ENCODE measurements at places on chromosomes 2 and 18.

DNA sequence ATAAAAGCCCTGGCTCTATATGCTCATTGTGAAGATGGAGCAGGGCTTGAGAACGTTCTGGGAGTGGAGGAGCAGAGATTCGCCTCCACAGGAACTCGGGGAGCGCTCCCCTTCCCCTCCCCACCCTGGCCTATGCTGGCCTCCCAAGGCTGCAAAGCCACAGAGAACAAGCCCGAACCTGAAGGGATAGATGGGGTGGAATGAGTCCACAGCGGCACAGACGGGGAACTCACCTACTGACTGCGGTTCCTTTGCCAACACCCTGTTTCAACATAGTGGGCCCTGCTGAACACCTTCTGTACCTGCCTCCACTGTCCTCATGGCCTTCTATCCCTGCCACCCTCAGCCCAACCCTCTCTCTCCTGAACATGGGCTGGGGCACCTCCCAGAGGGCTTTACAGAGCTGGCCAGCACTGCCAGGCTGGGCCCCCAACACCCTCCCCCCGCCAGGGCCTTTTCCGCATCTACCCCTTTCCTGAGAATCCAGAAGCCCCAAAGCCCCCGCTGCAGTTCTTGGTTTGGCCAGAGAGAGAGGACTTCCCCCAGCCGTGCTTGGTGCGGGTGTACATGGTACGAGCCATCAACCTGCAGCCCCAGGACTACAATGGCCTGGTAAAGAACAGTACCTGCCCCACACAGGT lies 41.5 kb downstream of the LMAN2L start:
- no peak for DNase-seq

DNA sequence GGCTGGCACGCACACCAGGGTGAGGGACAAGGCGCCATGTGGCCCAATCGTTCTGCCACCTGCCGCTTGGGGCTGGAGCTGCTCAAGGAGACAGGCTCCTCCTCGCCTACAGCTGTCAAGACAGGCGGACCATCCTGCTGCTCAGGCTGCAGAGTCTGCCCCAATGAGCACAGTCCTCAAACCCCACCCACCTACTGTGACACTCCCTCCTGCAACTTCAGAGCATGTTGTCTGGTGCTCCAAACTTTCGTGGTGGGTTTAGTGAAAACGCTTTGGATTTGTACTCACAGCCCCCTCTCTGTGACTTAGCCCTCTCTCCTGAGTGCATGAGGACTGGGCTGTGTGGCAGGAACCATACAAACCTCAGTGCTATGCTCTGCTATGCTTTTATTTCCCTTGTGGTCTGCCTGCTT lies 23.2 kb upstream of the SLC35F6 start:
- peak; percentile 40 for DNase-seq

GRCh38 chr18:26771524-26771923 lies 94.0 kb downstream of the AQP4 start:
- peak; percentile 16 for DNase-seq

DNA sequence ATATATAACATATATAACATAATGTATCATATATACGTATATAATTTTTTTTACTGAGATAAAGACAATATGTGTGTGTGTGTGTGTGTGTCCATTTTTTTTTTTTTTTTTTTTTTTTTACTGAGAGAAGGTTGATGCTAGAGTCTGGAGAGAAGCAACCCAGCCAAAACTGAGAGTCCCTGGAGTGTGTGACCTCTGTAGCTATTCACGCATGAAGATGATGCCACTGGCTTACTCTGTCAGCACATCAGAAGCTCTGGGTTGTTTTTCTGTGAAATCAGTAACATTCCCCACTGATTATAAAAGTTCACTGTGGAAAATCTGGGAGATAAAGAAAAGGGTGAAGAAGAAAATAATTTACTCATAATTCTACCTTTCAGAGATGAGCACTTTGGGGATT lies 27.2 kb downstream of the CCDC195 start:
- no peak for DNase-seq

DNA sequence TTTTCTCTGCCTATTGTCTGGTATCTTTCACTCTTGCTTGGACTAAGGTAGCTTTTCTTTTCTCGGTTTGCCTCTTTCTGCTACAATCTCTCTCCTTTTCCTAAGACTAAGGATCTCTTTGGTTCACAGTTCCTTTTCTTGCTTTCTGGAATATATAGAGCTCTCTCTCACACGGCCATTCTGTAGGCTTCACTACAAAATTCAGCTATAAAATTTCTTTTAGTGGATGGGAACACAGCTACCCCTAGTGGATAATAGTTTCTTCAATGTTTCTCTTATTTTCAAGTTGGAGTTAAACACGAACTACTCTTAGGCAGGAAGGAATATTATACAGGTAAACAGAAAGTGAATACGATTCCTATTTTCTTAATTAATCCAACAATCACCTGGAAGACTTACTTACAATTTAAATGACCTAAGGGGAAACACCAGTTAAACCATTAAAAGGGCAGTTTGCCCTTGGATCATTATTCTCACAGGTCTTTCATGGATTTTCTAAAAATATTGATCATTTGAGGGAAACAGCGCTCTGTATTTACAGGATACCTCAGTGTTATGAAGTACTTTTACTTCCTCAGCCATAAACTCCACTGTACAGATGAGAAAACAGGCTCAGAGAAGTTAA lies 140.5 kb downstream of the LRP2 start:
- peak; percentile 30 for DNase-seq

GRCh38 chr2:214244847-214245246 lies 166.0 kb upstream of the VWC2L start:
- no peak for DNase-seq

- DNase-seq = no peak
Measured at GRCh38 chr18:32243358-32243757, 53.5 kb downstream of the MEP1B start.

DNA sequence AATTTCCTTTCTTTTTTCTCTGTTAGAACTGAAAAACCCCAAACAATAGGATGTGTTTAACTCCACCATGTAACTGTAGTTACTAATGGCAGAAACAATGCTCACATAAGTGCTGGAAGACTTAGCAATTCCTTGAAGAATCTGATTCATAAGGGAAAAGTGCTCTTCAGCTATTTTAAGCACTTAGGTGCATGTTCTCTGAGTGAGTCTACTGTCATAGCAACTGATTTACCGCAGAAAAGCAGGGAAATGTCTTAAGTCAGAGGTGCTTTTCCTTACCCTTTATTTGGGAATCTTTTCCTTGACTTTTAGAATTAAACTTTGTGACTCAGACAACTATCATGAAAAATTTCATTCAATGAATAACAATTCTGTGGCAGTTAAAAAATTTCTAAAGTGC lies 65.4 kb upstream of the NABP1 start:
- DNase-seq = no peak

DNA sequence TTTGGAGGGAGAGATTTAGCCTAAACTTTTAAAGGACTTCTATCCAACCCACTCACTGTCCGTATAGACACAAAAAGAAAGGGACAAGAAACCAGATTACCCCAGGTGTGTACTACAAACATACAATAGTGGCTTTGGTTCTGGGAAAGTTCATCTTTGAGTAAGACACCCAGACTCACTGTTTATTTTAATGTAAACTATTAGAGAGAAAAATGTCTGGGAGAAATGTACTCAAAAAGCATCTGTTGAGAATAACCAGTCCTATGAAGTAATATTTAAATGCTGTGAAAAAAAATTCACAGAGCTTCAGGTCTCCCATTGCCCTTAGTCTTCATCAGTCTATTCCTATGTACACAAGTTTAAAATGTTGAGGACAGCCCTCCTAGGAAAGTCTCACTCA lies 107.5 kb downstream of the SLC8A1 start:
- DNase-seq = no peak

- no peak for DNase-seq
Measured at GRCh38 chr2:105554235-105554634, 155.4 kb upstream of the FHL2 start.

- no peak for DNase-seq
Measured at GRCh38 chr2:217517402-217517801, 485.4 kb downstream of the TNS1 start.

- no peak for DNase-seq
Measured at GRCh38 chr2:159860581-159861310, 62.7 kb upstream of the CD302 start.

DNA sequence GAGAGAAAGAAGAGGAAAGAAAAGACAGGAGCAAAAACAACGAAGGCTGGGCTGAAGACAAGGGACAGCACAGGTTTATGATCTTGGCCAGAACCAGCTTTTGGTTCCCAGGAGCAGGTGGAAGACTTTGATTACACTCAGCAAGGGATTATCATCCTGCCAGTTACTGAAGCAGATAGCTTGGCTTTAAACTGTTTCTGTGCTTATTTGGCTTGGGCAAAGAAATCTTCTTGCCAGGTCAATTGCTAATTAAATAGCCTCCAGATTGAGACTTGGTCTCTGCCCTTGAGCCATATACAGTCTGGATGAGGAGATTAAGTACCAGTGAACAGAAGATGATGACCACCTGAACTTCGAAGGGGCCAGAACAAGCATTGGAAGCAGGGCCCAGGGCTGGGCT lies 22.3 kb upstream of the GRP start:
- DNase-seq = no peak

DNA sequence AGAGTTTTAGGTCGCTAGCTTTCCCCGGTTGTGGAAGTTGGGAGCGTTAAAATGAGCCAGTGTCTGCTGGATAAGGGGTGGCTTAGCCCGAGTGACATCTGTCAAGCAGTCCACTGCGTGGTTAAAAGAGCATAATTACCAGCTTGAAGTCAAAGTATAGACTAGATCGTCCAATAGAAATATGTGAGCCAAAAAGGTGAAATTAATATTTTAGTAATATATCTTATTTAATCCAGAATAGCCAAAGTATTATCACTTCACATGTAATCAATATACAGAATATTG lies 654 bp downstream of the COMMD1 start:
- no peak for DNase-seq

DNA sequence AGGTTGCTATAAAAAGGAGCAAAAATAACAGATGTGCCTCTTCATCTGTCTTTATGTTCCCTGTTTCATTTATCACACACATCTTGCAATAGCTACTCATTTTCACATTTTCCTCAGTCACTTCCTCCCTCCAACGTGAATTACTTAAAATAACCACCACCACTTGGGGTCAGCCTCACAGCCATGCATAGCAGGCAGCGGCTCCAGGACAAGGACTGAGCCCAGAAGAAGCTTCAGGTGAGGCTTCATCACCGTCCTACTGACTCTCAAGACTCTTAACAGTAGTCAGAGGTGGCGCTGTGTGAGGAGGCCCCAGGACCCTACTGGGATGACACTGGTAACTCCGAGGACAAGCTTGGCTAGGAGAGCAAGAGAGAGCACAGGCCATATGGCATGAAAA lies 15.5 kb upstream of the ST8SIA5 start:
- DNase-seq = no peak

DNA sequence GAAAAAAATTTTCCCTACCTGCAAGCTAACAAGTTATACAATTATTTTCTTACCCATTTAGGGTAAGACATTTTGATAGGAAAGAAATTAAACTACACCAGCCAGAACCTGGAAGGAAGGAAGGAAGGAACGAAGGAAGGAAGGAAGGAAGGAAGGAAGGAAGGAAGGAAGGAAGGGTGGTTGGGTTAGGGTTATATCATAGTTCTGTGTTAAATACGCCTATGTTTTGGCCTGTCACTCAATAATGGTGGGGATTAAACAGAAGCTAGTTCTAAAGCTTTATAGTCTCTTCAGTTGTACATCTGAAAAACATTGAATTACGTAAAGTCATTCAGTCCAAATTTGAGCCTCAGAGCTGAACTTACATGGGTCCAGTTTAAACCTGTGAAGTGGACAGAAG lies 74.9 kb upstream of the DNMT3A start:
- no peak for DNase-seq

DNA sequence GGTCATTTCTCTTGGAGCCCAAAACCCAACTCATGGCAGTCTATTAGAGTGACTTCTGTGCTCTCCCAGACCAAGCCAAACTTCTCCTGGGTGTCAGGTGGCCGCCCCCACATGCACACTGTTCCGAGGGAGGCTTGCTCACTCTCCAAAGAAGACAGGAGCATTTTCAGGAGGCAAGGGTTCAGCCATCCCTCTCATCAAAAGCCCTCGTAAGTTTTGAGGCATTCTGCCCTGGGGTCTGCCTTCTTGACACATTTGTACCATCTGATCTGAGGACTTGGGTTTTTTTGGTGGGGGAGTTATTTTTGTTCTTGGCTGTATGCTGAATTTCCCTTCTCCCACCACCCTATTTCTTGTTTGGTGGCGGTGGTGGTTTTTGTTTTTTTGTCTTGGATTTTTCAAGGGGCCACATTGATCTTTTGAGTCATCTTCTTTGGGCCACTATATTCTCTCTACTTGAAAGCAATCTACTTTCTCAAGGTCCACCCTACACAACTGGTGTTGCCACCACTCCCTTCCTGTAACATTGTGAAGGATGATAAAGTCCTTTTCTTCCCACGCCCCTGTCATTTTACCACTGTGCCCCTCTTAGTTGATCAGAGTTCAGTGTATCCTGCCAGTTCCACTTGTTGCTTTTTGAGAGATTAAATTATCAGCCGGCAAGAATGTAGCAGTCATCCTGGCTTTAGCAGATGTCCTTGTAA lies 255.8 kb downstream of the CYP26B1 start:
- DNase-seq = no peak

GRCh38 chr2:28395334-28396061 lies 2.8 kb downstream of the FOSL2 start:
- no peak for DNase-seq

- DNase-seq = no peak
Measured at GRCh38 chr2:182448371-182448770, 21.5 kb upstream of the PDE1A start.

- DNase-seq = no peak
Measured at GRCh38 chr2:212854771-212855170, 296.6 kb downstream of the IKZF2 start.

DNA sequence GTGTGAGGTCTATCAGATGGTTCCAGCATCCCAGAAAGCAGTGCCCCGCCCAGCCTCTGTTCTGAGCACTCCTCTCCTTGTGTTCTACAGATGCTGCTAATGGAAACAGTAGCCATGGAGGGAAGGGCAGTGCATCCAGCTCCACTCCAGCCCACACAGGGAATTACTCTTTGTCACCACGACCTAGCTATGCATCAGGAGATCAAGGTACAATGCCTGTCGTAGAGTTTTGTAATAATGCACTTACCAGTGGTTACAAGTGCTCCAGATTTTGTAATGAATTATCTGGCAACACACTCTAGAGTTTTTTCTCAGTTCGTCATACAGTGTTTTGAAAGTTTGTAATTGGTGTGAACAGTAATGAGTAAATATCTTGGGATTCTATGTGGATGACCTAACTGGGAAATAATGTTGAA lies 161.1 kb downstream of the ESCO1 start:
- DNase-seq = no peak

DNA sequence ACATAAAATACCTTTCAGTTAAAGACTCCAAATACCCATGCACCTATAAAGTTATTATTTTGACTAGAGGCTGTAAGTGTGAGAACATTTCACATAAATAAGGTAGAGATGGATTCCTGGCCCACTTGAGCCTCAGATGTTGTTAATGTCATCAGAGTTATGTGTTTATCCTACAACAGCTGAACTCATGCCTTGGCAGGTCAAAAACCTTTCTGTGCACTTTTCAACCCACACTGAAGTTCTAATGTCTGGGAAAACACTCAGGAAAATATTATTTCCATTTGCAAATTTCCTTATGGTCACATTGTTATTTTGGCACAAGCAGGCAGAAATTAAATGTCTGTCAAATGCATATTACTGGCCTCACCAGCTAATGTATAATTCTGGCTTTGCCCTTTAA lies 209.2 kb downstream of the LNPK start:
- DNase-seq = no peak
